ENCODE measurements at places on chromosomes 7 and 10. TPM values are rescaled to one million over a fixed set of nuclear protein-coding genes. Genes with fewer than 3 reads are reported as not detected.

Gene HYAL4
- not detected for total RNA-seq

Gene NUTM2D
- total RNA-seq = 2.0 TPM

Gene VAX1
- total RNA-seq = not detected

Gene HKDC1
- total RNA-seq = 1.4 TPM

Gene CREB5
- not detected for total RNA-seq

Gene CDK14
- total RNA-seq = not detected

Gene RARRES2
- total RNA-seq = not detected

Gene TAS2R41
- not detected for total RNA-seq

Gene SH3PXD2A
- 8.5 TPM for total RNA-seq

Gene PRSS2
- not detected for total RNA-seq

Gene ANKRD2
- not detected for total RNA-seq

Gene PPP1R9A
- not detected for total RNA-seq
